ENCODE measurements at places on chromosomes 1 and 21.
A peak's percentile ranks its signal among the peaks of the same experiment; 100 is the strongest.

- DNase-seq = no peak
These were observed at the start of gene TNFRSF25 for GRCh38 chr1:6466023-6466422. TSS of gene TNFRSF25 (minus strand) at chr1:6466173. CDS start at chr1:6466107, 66 bp downstream.

DNA sequence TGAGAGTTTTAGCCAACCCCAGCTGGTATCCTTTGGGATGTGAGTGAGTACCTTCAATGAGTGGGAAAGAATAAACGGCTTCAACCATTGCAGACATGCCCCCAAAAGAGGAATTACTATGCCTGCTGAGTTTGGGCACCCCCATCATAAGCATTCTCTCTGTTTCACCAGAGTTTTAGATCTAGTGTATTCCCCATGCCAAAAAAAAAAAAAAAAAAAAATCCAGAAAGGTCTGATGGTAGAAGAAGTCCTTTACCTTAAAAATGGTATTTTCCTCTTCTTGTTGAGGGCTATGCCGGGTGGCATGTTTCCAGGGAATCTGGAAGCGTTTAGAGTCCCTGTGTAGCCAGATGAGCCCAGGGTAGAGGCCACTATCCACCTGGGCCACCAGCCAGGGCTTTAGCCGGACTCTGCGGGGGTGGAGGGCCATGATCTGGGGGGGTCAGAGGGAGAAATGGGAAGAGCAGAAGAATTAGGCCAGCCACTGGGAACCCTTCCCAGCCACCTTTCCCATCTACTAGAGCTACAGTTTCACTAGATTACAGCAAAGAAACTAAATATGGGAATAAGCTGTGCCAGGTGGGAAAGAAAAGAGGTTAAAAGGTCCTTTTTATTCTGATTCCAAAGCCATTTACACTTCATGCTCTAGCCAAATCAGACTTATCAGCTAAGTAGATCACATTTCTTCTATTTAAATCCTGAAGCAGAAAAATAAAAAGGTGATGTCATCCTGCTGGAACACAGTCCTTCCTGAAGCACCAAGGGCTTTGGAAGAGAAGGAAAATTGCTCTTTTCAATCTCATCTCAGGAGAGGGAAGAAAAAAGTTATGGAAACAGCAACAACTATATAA is 4.7 kb downstream of the IRF6 start:
- DNase-seq = peak; percentile 23

DNA sequence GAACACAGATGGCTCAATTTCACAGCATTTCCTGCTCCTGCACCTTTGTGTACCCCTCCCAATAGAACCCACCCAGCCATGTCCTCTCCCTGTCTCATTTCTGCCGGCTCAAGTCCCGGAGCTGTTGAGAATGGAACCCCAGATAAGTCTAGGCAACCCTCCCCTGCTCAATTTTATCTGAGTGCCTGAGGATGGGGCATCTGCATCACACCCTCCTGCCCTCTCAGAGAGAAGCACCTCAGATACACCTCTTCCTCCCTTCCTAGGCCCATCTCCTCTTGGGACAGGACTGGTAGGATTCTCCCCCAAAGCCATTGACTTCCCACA is 1.1 kb downstream of the KIF21B start:
- no peak for DNase-seq

- DNase-seq = peak; percentile 86
These were observed 625.8 kb upstream of the ADGRL2 start for GRCh38 chr1:81174811-81175476.

GRCh38 chr1:93384656-93385055 is 38.9 kb downstream of the DR1 start:
- DNase-seq = peak; percentile 36

GRCh38 chr21:28763809-28764418 is 228.8 kb downstream of the LTN1 start:
- DNase-seq = no peak

DNA sequence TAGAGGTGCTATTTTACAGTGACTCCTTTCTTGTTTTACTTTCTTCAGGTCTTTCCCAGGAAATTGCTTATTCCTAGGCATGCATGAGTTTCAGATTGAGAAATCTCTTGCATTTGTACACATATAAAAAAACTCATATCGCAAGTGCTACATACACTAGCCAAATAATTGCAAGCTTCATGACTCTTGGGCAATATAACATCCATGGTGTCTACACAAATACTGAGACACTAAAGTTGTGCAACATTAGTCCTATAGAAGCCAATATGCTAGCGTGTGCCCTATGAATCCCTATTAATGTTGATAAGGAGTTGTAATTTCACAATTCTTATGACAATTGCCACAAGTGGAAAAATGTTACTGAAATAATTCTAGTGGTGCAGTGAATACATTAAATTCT is 591.0 kb downstream of the ADGRL2 start:
- DNase-seq = no peak

- DNase-seq = peak; percentile 78
These were observed 773 bp downstream of the CNST start for GRCh38 chr1:246566813-246567645.

DNA sequence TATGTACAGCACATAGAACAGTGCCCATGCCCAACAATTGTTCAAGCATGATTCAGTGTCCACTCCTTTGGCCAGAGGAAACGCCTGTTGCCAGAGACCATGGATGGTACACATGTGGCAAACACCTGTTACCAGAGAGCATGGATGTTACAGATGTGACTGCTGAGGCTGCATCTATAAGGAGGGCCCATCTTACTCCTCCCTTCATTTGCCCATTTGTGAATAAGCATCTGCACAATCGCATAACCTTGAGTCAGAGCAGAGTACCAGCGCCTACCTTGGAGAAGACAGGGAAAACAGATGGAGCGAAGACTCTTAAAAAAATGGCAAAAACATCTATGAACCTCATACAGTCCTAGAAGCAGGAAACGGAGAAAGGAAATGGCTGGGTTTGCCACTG is 36.6 kb upstream of the CACHD1 start:
- DNase-seq = no peak

GRCh38 chr21:37281993-37282392 is 14.9 kb upstream of the VPS26C start:
- DNase-seq = no peak

DNA sequence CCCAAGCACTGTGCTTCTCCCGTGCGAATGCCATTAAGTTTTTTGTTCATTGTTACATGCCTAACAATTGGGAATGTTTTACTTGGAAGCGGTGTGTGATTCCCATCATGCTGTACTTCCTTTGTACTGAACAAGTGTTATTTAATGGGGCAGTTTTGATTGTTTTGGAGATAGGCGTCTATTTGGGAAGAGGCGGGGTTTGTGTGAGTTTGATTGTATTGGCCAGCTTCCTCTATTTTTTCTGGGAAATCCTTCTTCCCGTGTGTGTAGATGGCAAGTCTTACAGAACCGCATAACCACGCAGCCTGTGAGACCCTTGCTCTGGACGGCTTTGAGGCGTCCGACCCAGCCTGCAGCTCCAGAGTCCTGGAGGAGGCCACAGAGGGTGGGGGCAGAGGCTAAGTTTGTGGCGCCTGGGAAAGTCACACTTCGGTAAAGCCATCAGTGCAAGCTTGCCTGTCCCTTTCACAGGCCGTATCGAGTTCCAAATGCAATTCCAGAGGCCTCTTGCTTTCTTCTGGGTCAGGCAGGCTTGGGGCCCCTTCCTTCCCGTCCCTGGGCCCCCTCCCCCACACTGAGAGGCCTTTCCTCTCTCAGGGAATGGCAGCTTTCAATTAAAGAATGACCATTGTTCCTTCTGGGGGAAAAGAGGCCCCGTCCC is 210.3 kb downstream of the TOMM20 start:
- peak; percentile 87 for DNase-seq

DNA sequence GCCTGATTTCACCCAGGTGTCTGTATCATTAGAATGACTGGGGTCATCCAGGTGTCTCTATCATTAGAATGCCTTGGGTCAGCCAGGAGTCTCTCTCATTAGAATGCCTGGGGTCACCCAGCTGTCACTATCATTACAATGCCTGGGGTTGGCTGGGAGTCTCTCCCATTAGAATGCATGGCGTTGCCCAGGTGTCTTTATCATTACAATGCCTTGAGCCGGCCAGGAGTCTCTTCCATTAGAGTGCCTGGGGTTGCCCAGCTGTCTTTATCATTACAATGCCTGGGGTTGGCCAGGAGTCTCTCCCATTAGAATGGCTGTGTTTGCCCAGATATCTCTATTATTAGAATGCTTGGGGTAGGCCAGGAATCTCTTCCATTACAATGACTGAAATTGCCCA is 61.6 kb downstream of the RNF187 start:
- DNase-seq = no peak

DNA sequence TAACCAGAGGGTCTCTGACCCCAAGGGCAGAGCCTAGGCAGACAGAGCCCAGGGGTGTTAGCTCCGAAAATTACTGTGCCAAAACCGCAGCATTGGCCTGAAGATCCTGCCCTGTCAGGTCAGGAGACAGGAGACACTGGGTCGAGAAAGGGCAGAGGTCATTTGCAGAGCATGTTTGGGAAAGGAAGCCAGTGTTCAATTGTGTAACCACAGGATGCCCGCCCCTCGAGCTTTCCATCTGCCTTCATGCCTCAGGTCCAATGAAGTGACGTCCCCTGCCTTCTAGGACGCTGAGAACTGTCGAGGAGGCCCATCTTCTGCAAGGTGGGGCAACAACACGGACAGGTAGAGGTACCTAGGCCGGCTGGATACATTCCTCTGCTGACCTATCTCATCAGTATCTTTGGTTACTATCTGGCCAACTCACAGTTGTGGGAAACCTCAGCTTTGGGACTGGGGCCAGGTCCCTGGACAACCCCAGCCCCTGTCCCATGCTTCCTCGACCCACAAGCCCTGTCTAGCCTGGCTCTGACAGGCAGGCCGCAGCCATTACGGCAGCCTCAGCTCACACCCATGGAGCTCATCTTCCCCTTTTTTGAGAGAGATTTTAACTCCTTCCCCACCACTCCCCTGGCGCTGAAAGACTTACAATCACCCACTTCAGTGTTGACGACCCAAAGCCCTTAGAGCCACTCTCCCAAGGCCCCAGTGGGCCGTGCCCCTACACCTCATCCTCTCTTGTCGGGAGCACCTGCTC is 1.3 kb downstream of the ARL8A start:
- peak; percentile 48 for DNase-seq

GRCh38 chr21:44836666-44837471 is 19.0 kb upstream of the SUMO3 start:
- no peak for DNase-seq

DNA sequence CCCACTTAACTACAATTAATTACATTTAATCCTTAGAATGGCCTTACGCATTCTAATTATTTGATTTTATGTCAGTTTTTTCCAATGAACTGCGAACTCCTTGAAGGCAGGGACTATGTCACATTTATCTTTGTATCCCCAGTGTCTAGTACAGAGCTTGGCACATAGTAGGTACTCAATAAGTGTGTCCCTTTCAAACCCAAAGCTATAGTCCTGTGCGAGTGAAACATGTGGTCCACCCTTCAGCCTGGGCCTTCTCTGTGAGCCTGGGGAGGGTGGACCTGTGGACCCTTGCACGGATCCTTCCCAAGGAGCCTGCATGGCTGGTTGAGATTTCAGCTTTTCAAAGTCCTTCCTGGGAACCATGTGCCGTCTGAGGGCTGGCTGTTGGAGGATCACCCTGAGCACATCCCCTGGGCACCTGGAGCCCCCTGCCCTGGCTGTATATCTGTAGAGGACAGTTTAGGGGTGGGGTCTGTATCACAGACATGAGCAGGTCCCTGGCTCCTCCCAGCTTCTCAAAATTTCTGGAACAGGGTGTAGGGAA is 103.1 kb downstream of the IER5 start:
- DNase-seq = no peak

DNA sequence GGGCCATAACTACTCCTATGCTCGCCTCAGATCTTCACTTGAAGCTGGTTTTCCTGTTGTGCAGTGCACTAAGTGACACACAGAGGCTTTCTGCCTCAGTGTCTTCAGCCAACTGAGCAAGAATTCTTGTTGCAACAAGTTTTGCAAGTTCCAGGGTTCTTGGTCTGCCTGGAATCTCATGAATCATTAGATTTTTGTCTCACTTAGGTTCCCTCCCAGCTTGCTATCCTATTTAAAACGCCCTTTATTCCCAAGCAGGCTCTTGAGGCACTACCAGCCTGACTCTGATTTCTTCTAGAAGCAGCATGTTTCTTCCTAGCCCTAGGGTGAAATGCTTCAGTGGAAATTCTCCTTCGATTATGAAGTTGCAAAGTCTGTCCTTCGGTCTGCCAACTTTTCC is 158.8 kb downstream of the C1orf21 start:
- DNase-seq = peak; percentile 42

- DNase-seq = peak; percentile 79
These were observed 57.5 kb downstream of the ERG start for GRCh38 chr21:38440746-38441145.

DNA sequence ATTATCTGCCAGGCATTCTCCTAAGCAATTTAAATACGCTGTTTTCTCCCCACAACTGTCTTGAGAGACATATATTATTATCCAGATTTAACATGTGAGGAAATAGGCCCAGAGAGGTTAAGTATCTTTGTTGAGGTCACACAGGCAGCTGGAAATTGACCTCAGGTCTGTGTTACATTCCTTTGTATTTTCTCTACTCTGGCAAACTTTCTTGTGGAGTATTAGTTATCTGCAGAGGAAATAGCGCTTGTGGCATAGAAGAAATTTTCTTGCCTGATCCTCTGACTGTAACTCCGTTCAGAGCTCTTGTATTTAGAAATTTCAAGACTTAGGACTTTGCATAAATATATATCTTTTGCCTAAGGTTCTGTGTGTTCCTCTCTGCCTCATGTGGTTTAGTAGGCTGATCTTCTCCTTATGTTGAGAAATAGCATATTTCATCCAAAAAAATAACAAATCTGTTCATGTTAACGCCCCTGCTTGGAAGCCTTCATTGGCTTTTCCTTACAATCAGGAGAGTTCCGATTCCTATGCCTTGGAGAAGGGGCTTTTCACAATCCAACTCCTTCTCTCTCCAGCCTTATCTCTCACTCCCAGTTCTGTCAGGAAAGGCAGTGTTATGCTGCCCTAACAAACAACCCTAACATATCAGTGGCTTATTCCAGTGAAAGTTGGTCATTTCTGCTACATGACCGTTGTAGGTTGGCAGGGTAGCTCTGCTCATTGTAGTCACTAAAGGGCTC is 2.5 kb upstream of the JUN start:
- DNase-seq = no peak

- no peak for DNase-seq
These were observed 20.4 kb downstream of the MYSM1 start for GRCh38 chr1:58679463-58679862.

GRCh38 chr1:221837896-221838295 is 96.0 kb upstream of the DUSP10 start:
- no peak for DNase-seq

GRCh38 chr1:119859647-119860046 is 36.7 kb downstream of the ADAM30 start:
- DNase-seq = peak; percentile 41

DNA sequence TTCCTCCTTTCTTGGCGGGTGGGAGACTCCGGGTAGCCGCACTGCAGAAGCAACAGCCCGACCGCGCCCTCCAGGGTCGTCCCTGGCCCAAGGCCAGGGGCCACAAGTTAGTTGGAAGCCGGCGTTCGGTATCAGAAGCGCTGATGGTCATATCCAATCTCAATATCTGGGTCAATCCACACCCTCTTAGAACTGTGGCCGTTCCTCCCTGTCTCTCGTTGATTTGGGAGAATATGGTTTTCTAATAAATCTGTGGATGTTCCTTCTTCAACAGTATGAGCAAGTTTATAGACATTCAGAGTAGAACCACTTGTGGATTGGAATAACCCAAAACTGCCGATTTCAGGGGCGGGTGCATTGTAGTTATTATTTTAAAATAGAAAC is 2.5 kb downstream of the OLIG2 start:
- no peak for DNase-seq
